NCI-H510A (cell line): ENCODE measurements at places on chromosomes 13 and 19.

DNA sequence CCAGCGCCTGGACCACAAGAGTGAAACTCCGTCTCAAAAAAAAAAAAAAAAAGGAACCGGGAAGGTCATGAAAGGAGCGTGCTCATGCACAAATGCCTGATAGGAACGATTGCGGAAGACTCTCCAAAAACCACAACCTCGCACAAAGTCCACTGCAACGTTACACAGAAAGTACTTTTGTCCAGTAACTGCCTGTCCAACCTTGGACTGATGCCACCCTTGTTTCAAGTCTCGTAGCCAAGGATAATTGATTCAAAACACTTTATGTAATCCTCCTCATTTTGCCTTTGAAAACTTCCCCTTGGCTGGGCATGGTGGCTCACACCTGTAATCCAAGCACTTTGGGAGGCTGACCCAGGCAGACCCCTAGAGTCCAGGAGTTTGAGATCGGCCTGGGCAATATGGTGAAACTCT lies 13.7 kb downstream of the LGALS7 start:
- DNase-seq, result no peak

DNA sequence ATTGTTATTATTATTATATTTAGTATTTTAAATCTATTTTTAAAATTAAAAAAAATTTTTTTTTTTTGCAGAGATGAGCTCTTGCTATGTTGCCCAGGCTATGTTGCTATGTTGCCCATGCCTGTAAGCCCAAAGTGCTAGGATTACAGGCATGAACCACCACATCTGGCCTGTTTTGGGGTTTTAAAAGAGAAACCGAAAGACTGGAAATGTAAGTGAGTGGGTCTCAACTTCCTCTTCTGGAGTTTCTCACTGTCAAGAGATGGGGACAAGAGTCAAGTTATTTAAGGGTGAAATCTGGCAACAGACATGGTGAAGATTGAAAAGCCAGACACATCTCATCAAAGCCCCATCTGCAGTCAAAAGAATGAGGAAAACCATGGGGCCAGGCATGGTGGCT lies 4.2 kb upstream of the OR7G3 start:
- DNase-seq, result no peak

GRCh38 chr13:92807353-92807752 lies 419.3 kb upstream of the GPC6 start:
- DNase-seq, result no peak

DNA sequence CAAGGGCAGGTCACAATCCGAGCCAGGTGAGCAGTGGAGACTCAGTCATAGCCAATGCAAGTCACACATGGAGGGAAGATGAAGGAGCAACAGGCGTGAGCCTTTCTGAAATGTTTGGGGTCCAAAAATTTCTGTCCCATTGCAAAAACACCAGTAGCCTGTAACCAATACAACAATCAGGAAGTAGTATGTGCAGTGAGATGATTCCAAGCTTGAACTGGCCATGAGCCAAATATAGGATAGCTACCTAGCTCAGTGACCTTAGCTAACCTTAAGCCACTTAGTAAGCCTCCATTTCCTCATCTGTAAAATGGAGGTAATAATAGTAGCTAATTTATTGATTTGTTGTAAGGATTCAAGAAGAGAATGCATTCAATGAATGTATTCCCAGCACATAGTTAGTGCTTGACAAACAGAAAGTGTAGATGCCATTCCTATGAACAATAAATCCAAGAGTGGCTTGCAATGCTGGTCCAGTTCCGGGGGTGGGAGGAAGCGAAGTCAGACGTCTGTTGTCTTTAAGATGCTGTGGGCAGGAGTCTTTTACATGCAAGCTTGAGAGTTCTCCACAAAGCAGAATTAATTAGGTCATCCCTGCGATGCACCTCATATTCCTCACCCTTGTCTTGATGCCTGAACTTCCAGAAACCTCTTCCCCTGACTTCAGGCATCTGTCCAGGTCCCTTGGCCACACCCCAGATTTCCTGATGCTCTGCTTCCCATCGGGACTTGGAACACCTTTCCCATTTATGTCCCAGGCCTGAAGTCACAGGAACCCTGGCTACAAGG lies 195.7 kb upstream of the UBL3 start:
- no peak for DNase-seq

GRCh38 chr13:33710924-33711323 lies 107.0 kb upstream of the RFC3 start:
- no peak for DNase-seq
